ENCODE measurements at places on chromosomes 5 and 9.

DNA sequence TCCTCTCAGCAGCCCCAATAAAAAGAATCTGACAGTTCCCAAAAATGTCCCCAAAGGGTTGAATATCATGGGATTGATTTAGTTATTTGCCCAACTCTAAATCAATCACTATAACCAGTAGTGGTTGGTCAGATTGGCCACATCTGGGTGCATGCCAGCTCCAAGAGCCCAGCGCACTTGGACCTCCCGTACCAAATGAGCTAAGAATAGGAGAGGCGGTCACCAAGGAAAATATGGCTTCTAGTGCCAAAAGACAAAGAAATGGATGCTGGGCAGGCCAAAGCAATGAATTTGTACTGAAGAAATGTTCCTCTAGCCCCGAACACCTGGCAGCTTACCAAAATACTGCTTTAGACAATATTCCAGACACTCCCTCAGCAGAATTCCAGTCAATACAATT is 80.3 kb downstream of the RCL1 start:
- no peak for DNase-seq

GRCh38 chr9:130938184-130938651 is 829 bp downstream of the FIBCD1 start:
- no peak for DNase-seq

GRCh38 chr9:112751056-112751795 is 666 bp downstream of the SNX30 start:
- peak; percentile 38 for DNase-seq

GRCh38 chr9:17894501-17895160 is 315.8 kb downstream of the SH3GL2 start:
- DNase-seq = no peak

- peak; percentile 9 for DNase-seq
Observed at GRCh38 chr5:115544043-115544435, 536 bp downstream of the FEM1C start.

- no peak for DNase-seq
Observed at GRCh38 chr9:63859475-63860215, 1425.4 kb downstream of the FOXD4L5 start.

DNA sequence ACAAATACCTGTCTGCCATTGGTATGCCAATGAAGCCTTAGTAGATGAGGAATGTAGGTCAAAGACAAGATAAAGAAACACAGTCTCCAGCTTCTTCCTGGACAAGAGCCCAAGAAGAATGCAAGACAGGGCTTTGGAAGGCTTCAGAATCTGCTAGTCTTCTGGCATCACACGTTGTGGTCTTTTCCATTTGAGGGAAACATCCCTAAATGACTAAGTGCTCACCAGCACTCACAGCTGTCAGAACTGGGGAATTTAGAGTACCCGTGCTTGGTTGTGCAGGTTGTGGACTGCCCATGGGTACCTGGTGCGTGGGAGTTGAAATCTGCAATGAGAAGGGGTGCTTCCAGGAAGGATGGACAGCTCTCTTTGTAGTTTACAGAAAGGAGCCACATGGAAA is 27.1 kb upstream of the NFIB start:
- no peak for DNase-seq

DNA sequence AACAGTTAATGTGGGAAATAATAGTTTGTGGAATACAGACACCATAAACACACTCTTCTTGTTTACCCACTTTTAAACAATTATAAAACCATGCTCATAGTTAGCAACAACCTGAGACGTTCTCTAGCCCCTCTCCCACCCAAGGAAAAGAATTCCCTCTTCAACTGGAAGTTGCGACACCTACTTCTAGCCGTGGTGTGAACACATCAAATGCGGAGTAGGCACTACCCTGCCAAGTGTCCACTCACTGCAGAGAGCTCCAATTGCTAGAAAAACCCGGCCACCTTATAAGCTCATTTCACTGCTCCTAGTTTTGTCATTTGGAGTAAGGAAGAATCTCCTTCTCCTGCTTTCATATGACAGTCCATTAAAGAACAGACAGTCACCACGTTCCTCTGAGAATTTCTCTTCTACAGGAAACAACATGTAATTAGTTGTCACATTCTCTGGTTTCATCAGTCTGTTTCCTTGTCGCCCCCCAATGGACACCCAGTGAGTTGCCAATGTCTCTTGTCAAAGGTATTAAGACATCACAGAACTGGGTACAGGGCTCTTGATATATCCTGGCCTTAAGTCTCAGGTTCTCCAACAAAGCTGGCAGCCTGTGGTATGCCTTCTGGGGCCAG is 47.3 kb downstream of the PRLR start:
- DNase-seq = peak; percentile 42

DNA sequence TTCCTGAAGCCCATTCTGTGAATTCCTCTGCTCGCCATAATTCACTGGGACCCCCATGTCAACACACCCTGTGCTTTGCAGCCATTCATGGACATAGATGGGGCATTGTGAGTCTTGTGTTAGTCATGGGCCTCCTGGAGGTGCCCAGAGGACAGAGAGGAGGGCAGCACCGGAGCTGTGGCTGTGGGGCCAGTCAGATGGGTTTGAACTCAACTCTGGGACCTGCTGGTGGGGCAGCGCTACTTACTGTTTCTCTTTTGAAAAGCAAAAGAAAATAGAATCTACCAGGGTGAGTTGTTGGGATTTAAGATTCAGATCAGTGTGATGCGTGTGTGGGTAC is 11.3 kb upstream of the EXOC3 start:
- DNase-seq = no peak

DNA sequence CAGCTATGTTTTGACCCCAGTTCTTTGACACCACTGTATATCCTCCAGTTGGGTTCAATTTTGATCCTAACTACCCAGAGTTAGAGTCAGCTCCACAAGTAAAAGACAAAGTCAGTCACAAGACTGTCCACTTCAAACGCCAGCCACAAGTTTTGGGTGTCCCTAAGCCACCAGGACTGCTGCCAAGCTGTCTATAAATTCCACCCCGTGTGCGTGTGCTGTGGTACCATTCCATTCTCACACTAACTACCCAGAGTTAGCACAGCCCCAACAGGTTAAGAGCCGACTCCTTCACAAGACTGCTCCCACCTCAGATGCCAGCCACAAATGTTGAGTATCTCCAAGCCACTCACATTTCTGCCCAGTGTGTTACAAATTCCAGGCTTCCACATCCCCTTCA is 56.7 kb downstream of the APC start:
- DNase-seq = no peak

DNA sequence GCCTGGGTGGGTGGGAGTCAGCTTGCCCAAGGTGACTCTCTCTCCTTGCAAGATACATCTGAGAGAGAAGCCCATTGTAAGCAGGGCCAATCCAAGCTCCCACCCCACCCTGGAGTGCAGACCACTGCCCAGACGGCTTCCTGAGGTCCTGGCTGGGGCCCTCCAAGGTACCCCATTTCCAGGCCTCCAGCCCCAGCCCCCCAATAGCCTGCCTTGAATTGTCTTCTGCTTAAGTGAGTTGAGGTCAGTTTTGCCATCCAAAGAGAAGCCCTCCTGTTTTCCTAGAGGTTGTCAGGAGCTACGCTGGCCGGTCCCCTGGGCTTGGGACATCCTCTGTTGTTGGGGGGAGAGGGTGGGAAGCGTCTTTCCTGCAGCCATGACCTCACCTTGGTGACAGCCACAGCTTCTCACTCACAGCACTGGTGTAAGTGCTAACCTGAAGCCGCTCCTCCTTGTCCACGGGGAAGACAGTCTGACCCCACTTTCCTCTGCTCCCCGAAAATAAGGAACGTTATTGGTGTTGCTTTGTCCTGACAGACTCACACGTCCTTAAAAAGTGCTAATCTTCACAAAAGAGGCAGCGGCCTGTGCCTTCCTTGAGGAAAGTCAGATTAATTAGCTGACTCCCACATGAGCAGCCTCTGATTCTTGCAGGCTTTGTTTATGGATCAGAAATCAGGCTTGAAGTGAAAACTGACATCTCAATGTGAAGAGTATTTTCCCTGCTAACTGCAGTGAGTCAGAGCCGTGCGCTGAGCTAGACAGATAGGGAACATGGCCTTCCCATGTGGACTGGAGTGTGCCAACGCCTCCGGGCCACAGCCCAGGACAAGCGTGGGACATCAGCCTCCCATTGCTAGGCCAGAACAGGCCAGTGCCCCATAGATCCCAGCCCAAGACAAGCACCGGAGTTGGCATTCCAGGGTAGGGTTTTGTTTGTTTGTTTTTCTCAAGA is 52.3 kb downstream of the ADAMTS2 start:
- no peak for DNase-seq

GRCh38 chr5:147619281-147619878 is 109.5 kb upstream of the DPYSL3 start:
- DNase-seq = no peak

GRCh38 chr5:65073250-65073661 is 304.5 kb downstream of the CWC27 start:
- no peak for DNase-seq

DNA sequence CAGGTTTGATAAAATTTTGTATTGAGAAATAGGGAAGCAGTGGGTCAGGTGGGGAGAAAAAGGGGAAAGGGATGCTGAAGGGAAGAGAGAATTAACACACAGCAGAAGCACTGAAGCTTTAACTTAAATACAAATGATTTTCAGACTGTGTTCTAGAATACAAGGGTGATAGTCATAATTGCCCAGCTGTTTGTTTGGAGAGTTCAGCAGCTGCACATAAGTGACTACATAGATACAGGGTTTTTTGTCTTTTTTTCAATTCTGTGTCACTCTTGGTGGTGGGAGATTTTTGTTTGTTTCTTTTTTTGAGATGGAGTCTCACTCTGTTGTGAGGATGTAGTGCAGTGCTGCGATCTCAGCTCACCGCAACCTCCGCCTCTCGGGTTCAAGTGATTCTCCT is 590.4 kb upstream of the SEMA6A start:
- DNase-seq = no peak

- peak; percentile 45 for DNase-seq
Observed at GRCh38 chr5:113336975-113337374, 97.8 kb downstream of the TSSK1B start.

DNA sequence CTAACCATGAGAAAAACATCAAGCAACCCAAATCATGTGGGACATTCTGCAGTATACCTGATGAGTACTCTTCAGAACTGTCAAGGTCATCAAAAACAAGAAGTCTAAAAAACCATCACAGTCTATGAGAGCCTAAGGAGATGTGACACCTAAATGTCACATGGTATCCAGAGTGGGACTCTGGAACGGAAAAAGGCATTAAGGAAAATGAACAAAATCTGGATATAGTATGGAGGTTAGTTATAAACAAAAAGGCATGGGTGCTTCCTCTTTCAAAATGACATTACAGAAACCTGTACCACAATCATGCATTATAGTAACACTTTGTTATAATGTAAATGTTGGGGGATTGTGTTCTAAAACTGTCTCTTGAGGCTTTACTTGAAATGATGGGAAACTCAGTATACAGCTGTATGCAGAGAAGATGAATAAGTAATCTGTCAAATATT is 47.4 kb downstream of the PRKACG start:
- no peak for DNase-seq

DNA sequence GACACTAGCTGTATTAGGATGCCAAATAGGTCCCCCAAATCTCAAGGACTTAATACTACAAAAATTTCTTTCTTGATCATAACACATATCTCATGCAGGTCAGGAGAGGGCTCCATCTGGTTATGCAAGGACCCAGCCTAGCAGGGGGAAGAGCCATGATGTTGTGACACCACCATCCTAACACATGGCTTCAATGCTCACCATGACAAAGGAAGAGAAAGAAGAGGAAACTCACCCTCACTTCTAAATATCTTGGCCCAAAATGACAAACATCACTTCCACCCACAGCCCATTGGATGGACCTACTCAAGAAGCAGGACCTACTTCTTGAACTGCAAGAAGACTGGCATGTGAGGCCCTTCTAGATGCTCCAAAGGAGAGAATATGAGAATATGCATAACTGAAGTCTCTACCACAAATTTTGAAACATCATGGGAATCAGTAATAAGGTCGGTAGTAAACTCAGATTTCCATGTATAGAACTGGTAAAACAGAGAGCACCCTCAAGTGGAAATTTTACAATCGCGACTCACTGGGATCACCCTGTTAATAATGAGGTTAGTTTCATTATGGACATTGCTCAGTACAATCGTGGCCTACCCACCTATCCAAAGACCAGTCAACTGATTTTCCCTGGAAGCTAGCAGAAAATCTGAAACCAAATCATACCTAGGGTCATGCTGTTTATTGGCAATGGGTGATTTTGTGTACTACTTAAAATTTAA is 308.2 kb downstream of the ACTL7B start:
- no peak for DNase-seq

DNA sequence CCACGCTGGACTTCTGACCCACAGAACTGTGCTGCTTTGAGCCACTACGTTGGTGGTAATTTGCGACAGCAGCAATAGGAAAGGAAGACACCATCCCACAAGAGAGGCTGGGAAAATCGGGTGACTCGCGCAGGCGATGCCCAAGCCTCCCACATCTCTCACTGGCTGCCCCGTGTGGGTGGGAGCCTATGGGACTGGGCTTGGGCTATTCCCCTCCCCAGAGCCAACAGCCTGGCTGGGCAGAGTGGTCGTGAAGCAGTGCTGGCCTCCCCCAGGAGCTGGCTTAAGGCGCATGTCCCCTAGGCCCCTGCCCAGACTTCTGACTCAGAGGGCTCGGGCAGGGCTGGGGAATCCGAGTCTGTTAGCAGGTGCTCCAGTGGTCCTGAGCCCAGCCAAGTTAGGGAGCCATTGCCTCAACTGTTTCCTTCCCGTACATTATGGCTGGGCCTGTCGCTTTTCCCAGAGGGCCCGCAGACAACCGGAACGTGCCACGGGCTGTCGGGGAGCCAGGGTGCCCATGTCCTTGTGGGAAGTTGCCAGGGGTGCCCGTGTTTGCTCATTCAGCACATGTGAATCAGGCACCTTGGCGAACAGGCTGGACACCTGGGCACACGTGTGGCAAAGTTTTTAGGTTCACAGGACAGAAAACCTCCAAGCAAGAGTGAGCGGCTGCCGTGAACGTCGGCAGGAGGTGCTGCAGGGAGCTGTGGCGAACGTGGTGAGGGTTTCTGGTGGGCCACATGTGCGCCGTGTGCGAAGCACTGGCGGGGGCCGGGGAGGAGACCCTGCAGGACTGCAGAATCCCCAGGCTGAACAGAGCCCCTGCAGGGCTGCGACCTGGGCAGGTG is 7.0 kb upstream of the RASGEF1C start:
- no peak for DNase-seq

GRCh38 chr5:126677121-126677520 is 76.4 kb downstream of the PHAX start:
- DNase-seq = no peak

Measured in iPS DF 19.7 (cell line).